Activated naive CD4-positive, alpha-beta T cell treated with anti-CD3 and anti-CD28 coated beads, Interleukin-2, amount 10 ng/mL, durations not matched to agents 7 days and 5 days (primary cell): ENCODE measurements at places on chromosomes 1 and 21.
A peak's percentile ranks its signal among the peaks of the same experiment; 100 is the strongest.

- peak; percentile 58 for DNase-seq
Observed at GRCh38 chr21:29849735-29850176, 90.0 kb downstream of the GRIK1 start.

DNA sequence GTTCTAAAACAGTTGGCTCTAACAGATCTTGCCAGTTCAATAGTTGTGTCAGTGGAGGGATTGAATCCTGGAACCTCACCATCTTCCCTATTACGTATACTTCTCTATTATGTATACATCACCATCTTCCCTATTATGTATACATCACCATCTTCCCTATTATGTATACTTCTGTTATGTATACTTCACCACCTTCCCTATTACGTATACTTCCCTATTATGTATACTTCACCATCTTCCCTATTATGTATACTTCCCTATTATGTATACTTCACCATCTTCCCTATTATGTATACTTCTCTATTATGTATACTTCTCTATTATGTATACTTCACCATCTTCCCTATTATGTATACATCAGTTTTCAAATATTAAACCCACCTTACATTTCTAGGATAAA is 34.4 kb upstream of the HP1BP3 start:
- no peak for DNase-seq

DNA sequence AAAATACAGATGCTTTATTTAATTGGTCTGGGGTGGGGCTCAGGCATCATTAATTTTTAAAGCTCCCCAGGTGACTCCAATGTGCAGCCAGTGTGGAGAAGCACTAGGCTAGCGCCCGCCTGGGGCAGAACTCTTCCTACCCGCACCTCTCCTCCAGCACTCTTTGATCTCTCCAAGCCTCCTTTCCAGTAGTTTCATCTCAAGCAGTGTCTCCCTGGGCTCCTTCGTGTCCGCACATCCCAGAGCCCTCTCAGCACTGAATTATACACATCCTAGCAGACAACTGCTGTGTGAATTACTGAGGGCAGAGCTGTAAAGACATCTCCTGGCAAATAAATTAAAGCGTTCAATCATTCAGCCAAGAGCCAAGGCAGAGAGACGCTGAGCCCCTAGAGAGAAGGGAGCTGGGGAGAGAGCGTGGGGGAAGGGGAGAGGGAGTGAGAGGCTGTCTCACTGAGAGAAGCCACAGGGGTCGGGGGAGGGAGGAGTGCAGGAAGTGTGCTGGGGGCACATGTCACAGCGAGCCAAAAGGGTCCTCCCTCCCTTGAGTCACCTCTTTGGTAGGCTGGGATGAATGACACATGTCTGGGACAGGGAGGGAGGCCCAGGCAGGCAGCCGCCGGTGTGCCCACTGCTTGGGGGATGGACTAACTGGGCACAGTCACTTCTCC is 21.0 kb upstream of the PARP1 start:
- no peak for DNase-seq

DNA sequence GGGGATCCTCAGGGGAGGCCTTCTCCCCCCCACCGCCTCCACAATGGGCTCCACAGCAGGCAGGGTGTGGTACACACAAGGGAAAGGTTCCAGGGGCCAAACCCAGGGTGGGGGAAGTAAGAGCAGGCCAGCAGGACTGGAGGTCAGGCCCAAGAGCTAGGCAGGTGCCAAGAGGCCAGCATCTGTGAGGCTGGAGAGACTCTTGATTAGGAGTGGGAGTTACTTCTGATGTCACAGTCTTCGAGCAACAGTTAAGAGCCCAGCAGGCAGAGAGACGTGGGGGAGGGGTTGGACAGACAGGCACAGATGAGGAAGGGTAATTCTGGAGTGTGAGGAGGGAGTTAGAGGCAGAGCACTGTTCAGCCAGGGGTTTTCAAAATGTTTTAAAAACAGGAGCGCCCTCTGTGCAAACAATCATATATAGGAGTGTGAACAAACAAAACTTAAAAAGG is 55.8 kb downstream of the SLC9A1 start:
- DNase-seq, result no peak

DNA sequence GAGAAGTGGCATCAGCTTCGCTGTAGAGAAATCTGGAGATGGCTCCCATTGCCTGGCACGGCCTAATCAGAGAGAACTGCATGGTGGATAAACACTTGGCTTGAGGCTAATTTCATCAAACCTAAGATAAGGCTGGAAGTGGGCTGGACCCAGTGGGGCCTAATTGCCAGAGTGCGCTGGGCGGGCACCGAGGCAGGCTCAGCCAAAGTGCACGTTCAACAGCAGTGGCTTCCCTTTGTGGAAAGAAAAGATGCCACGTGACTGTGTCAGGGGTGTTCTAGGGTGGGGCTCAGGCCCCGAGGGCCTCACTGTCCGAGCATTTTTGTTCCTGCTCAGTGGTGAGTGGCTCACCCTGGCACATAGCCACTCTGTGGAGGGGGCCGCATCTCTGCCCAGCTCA is 5.8 kb downstream of the PLCH2 start:
- DNase-seq, result no peak

DNA sequence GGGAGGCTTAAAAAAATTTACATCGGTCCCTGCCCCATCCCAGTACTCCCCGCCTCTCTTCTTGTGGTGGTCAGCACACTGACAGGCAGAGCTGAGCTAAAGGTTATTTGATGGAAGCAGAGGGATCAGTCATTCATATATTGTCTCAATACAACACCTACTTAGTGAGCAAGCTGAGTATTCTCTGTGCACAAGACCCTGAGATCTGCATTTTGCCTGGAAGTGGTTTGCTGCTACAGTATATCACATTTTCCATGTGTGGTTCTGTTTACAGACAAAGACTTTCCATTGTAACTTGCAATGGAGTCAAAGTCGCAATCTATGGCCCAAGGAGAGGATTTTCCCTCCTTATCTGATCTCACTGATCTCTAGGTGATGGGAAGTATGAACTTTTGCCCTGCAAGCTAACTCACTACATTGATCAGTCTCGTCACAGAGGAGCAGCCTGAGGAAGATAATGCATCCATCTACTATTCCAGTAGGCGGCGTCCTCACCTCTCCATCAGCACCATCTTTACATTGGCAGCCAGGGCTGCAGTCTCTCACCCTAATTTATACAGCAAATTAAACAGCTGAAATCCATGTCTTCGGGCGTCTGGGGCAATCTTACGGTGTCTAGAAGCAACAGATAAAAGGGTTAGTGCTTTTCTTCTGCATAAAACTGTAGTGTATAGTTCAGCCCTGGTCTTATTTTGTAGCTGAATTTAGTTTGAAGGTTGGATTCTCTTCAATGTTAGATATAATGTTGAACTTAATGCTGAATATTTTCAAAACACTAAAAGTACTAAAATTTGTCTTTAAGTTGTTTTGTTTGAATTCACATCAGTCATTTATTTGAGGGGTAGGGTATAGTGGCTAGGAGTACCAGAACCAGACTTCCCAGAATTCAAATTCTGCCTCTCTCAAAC is 3.2 kb upstream of the TRAF5 start:
- DNase-seq, result peak; percentile 80

- no peak for DNase-seq
Observed at GRCh38 chr1:229691362-229691761, 65.3 kb downstream of the URB2 start.

DNA sequence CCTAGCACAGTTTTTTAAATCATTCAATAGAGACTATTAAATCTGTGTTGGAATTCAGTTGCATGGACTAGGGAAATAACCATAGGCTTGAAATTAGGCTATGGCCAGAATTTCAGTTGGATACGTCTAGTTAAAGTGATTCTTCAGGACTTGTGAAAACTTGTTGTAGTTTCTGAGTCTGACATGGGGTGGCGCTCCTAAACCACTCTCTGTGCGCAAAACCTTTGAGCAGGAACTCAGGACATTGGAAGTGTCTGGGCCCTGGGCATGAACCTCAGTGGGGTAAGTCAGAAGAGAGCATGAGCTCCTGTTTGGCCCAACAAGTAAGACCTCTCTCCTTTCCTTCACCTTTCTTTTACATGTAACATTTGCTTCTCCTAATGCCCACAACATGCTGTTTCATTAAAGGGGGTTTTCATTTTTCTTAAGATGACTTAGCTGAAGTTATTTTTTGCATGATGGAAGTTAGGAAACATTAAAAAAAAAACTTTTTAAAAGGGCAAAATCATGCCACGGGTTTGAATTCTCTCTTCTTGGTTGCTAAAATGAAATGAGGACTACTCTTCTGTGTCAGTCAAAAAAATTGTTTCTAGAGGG is 17.1 kb upstream of the CCDC190 start:
- DNase-seq, result peak; percentile 54

GRCh38 chr1:208893251-208893650 is 649.1 kb upstream of the PLXNA2 start:
- DNase-seq, result no peak

GRCh38 chr1:72412286-72412685 is 129.9 kb upstream of the NEGR1 start:
- no peak for DNase-seq

DNA sequence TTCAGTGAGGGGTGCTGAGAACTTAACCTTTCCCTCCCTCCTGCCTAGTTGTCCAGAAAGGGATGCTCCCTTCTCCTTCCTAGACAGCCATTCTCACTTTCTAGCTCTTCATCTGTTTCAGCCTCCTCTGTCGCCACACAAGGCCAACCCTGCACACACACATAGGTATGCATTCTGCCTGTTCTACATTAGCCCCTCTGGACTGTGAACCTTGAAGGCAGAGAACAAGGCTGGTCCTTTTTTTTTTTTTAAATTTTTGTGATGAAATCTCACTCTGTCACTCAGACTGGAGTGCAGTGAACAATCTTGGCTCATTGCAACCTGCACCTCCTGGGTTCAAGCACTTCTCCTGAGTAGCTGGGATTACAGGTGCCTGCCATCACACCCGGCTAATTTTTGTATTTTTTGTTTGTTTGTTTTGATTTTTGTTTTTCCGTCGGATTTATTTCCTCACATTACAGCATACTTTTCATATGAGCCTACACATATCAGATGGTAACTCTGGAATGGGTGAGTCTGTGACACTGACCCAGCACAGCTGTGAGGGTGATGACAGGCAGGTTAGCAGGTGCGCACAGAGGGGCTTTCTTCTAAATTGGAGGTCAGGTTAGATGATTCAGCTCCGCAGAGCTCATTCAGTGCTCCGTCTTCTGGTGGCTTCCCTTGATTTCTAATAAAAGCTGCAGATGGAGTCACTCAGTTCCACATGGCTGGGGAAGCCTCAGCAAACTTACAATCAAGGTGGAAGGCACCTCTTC is 4.9 kb upstream of the AKR1A1 start:
- no peak for DNase-seq

GRCh38 chr1:54218883-54219687 is 19.1 kb downstream of the MRPL37 start:
- DNase-seq, result no peak

- DNase-seq, result no peak
Observed at GRCh38 chr1:8166406-8166805, 140.3 kb upstream of the ERRFI1 start.
